ENCODE measurements at places on chromosomes 2 and 18. TPM values are rescaled to one million over a fixed set of nuclear protein-coding genes. Genes with fewer than 3 reads are reported as not detected.

SUMO1 gene
- total RNA-seq, result 182 TPM

MEIS1 gene
- total RNA-seq, result 1.5 TPM

MFSD2B gene
- 0.15 TPM for total RNA-seq

CRYBA2 gene
- not detected for total RNA-seq

GULP1 gene
- total RNA-seq, result 52.8 TPM

GRP gene
- total RNA-seq, result not detected

RNF152 gene
- 0.01 TPM for total RNA-seq

HTRA2 gene
- 41.0 TPM for total RNA-seq

HMSD gene
- total RNA-seq, result 0.26 TPM

ABHD1 gene
- 1.3 TPM for total RNA-seq

PROM2 gene
- not detected for total RNA-seq

ACADL gene
- total RNA-seq, result not detected

STAMBP gene
- 57.3 TPM for total RNA-seq

OXER1 gene
- not detected for total RNA-seq

MFF gene
- total RNA-seq, result 119 TPM

Measured in A549 treated with DMSO at 1 μM for 4 hours (cell line).